ENCODE measurements at places on chromosomes 7 and 10.
A peak's percentile ranks its signal among the peaks of the same experiment; 100 is the strongest.

GRCh38 chr7:131683536-131684125 lies 127.2 kb upstream of the PODXL start:
- DNase-seq = no peak

DNA sequence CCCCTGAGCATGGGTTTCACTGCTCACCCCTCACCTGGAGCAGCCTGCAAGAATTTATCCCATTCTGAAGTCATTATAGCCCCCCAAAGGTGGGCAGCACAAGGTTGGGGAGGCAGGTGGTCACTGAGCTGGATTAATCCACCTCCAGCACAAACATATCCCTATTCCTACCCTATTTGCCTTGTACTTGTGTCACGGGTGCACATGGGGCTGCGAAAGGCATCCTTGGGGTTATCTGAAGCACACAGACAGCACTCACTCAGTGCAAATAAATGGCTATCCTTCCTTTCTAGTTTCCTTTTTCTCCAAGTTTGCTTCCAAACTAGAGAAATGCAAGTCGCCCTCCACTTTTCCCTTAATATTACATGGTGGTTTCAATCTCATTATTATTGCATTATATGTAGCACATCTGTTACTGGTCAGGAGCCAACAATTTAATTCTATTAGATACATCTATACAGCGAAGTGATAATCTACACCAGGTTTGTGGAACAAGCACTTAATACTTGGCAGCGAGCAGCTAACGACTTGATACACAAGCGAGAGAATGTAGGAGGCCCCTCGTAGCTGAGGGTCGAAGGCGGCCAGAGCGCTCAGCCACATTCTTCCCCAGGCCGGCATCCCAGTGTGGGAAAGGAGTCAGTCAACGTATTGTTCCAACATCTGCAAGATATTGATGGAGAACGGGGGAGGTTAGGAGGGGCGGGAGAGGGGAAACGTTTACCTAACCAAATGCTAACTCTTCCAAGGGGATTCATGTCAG lies 121.3 kb upstream of the HABP2 start:
- no peak for DNase-seq

DNA sequence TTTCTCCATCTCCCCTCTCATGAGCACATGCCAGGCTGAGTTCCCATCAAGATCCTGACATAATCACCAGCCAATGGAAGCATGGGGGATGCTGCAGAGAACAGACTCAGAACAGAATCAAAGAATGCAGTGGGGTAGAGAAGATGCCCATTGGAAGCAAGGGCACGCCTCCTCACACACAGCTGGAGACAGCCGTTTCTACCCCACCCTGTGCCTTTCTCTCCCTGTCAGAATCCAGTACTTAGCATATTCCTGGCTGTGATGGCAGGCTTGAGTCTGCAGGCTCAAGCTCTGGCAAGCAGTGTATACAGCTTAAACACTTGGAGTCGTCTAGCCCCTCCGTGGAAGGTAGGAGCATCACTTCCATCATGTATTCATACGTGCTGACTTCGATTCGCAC lies 867.9 kb downstream of the NRG3 start:
- no peak for DNase-seq

- DNase-seq = no peak
These were observed 1.4 kb downstream of the EPHB4 start for GRCh38 chr7:100825751-100826513.

GRCh38 chr10:103627111-103627892 lies 133.8 kb downstream of the NEURL1 start:
- DNase-seq = no peak

GRCh38 chr10:36441557-36441956 lies 683.8 kb upstream of the ANKRD30A start:
- no peak for DNase-seq

- no peak for DNase-seq
These were observed 25.6 kb upstream of the CRTAC1 start for GRCh38 chr10:98055841-98056516.

DNA sequence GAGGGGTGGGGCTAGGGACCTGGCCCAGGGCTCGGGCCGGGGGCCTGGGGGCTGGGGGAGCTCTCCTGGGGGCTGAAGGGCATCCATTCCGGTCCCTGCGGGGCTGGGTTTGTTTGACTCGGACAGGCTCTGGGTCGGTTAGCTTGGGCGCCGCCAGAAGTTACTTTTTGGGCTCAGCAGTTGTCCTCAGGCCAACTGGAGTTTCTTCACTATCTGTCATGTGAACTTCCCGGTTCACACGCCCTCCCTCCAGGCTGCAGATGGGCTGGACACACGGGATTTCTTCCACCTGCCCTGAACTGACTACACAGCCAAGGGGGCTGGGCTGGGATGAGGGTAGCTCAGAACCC lies 3.8 kb downstream of the SLC4A2 start:
- no peak for DNase-seq

GRCh38 chr7:74405899-74406512 lies 47.7 kb upstream of the GTF2IRD1 start:
- DNase-seq = no peak

DNA sequence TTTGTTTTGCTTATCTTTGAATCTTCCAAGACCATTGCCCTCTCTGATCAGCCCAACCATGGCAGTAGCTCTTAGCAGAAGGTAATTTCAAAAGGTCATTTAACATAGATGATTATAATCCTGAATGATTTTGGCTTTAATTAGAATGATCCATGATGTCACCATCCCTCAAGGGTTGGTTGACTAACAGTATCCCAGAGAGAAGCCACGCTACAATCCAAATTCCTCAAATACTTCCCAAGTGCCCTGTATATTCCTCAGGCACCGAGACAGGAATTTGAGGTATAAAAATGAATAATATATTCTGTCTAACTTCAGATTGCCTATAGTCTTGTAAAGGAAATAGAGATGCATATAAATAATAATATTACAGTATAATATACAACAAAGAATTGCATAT lies 42.1 kb upstream of the TMEM196 start:
- no peak for DNase-seq

GRCh38 chr10:89710753-89711152 lies 9.4 kb downstream of the KIF20B start:
- DNase-seq = no peak

DNA sequence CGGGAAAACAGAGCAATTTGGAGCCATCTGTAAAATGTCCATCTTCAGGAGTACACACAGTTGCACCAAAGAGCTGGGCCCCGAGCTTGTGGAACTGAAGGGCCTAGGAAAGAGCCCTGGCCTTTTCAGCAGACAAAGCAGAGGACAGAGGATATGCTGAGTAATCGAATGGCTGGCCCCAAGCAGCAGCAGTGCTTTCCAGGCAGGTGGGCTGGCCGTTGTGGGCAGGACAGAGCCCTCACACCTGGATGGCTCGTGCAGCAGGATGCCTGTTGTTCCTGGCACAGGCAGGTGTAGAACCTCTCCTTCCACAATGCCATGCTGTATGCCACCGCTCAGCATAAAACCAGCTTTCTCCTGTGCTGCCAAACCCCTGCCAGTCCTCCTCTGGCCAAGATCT lies 32.5 kb upstream of the TNS3 start:
- no peak for DNase-seq

- DNase-seq = no peak
These were observed 48.5 kb upstream of the KCNMA1 start for GRCh38 chr10:77686096-77686495.

- no peak for DNase-seq
These were observed 7.2 kb downstream of the CPA2 start for GRCh38 chr7:130273933-130274255.

DNA sequence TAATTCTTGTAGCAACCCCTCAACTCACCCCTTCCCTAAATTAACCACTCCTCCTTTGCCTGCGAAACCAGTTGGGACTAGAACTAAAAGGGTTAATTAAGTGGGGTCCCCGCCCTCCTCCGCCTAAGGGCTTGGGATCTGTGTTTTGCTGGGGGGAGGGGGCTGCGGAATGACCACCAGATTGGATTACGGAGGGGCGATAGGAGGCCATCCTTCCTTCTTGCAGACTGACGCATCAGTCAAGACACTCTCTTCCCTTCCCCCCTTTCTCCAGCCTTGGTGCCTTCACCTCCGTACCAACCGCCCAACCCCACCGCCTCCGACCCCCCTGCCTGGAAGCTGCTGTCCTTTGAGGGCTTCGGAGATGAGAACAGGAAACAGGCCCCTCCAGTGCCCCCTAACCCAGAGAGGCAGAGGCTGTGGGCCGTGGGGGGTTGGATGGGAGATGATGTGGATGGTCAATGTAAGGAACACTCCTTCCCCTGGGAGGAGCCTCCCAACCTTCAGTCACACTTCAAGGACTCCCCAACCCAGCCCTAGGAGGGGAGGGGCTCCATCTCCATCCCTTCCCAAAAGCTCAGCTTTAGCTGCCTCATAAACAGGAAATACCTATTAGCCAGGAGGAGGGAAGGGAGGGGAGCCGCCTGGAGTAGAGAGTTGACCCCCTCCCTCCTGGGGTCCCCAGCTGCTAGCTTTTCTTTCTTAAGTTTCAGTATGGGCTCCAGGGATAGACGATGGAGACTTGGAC lies 997 bp upstream of the LDB1 start:
- peak; percentile 22 for DNase-seq

GRCh38 chr10:22683140-22683389 lies 31.3 kb downstream of the PIP4K2A start:
- DNase-seq = no peak

- DNase-seq = no peak
These were observed 164.3 kb downstream of the ZMYND11 start for GRCh38 chr10:299512-299911.

- no peak for DNase-seq
These were observed 178.1 kb downstream of the TMEM178B start for GRCh38 chr7:141251957-141252356.

- no peak for DNase-seq
These were observed 353.2 kb downstream of the GPAM start for GRCh38 chr10:111830359-111830758.

DNA sequence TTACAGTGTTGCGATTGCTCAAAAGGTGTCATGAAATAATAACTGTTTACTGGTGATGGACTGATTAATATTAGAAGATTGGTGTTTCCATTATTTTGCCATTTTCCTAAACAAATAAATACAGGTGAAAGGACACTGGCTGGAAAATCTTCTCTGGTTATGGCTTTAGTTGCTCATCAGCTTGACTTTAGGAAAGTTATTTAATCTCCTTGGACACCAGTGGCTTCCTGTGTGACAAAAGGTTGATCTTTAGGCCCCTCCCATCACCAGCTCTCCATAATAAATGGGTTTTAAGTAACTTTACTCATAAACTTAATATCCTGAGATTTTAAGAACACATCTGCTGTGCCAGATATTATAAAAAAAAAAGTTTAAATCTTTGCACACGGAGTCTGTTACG lies 737 bp downstream of the CABCOCO1 start:
- DNase-seq = no peak

DNA sequence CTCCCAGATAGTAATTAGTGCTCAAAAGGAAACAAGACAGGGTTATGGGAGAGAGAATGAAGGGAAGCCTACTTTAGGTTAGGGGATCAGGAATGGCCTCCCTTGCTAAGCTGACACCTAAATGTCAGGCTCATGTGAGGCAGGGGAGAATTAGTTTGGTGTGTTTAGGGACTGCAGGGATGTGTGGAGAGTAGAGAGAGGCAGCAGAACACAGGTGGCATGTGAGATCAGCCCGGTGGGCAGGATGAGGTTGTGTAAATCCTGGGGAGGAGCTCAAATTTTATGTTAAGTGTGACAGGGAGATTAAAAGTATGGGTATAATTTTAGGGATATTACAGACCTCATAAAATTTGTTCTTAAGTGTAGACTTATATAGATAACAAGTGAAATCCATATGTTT lies 56.2 kb upstream of the ZNF438 start:
- DNase-seq = no peak

DNA sequence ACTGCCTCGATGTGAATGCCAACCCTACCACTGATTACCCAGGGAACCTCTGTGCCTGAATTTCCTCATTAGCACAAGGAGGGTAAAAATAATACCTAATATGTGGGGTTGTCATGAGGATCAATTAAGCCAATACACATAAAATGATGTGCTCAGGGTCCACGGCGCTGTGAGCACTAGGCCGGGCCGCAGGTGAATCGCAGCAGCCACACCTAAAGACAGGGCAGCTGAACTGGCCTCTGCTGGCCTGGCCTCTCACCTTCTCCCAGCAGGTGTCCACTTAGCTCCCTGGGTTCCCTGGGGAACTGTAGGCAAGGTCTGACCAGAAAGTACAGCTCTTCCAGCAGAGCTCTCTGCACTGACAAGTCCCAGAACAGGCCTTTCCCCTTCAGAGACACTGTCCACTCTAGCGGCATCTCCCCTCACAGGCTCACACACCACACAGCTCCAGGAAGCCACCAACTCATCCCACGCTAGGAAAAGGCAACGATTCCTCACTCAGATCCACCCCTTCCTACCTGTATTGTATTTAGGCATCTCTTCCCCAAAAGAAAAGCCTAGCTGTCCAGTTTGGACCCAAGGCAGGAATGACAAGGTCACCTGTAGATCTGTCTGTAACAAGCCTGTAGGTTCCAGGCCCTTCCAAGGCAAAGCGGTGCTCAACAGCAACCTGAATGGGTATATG lies 273.1 kb downstream of the USP6NL start:
- no peak for DNase-seq

GRCh38 chr7:19224951-19225350 lies 79.7 kb upstream of the FERD3L start:
- DNase-seq = no peak

DNA sequence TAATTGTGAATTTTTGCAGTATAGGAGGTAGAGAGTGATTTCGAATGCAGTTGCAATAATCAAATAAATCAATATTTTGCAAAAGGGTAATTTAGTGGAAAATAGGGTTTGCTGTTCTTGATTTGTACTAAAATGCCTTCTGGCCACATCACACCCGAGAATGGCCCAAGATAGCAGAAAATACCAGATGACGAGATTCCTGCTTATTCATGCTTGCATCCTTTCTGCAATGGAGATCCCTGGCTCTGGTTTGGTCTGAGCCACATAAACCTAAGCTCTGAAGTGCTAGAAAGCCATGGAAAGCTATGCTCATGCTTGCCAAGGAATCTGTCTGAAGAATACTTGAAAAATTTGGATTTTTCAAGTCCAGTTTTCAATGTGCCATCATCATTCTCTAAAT lies 634.2 kb upstream of the COBL start:
- DNase-seq = no peak

GRCh38 chr10:93300981-93301380 lies 181.2 kb downstream of the MYOF start:
- no peak for DNase-seq

- DNase-seq = no peak
These were observed 137.6 kb upstream of the MAGI2 start for GRCh38 chr7:79590916-79591623.

GRCh38 chr7:123242467-123243092 lies 42.8 kb upstream of the SLC13A1 start:
- DNase-seq = no peak

All from CD4-positive, alpha-beta T cell treated with Interferon alpha-2 for 1 hour (primary cell).